Tongue (tissue), 3 donors: ENCODE measurements at places on chromosomes 1 and 21.

DNA sequence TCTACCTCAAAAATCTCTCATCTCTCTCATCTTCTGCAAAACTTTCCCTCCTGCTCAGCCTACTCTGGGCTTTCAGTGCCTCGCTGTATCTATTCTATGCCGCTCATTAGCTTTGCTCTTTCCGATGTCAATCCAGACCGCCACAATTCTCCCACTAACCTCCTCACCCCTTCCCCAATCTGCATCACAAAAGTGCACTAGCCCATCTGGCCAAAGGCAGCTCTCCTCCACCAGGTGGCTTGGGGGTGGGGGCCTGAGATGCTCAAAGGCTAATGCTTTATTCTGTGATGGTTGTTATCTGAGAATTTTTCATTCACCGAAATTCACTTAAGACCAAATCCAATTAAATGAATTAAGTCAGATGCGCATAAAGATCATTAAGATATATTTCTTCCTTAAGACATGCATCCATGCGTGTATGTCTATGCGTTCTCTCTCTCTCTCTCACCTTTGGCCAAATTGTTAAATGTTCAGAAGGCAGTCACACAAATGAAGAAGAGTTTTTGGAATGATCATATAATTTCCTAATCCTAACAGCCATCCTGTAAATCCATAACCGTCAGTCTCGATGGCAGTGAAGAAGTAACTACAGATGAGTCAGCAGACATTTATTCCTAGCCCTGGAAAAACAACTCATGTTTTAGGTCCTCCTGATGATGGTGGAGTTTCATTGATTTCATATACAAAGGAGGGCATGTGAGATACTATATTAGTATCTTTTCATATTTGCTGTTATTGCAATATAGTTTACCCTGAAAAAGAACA, 111.3 kb downstream of the C1orf21 start:
- DNase-seq, result no peak

GRCh38 chr1:211650904-211651303, 24.5 kb downstream of the NEK2 start:
- no peak for DNase-seq

- no peak for DNase-seq
Measured at GRCh38 chr1:230170622-230171021, 103.6 kb downstream of the GALNT2 start.

DNA sequence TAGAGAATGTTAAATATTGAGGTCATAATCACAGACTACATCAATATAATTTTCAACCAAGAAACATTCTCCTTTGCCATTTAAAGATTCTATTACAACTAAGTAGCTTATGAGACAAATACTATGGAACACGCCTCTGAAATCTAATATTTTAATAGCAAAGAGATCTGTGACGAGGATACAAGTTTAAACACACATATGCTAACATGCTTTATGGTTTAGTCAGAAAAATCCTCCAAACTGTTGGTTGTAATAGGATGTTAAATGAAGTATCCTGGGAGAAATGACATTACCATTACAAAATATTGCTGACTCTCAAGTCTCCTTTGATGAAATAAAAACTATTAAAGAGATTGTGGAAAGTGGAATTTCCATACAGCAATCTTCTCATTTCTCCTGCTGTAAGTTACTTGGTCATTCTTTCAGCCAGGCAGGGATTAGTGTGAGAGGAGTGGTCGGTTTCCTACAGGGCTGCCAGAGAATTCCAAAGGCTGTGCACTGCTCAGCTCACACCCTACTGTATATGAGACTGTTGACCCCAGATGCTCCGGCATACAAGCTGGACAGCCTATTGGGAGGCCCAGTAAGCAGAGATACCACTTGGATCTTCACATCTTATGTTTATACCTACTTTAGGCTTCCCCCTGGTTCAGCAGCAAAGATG, 26.6 kb downstream of the SCYL3 start:
- DNase-seq, result peak; percentile 12

- DNase-seq, result no peak
Measured at GRCh38 chr21:23578027-23578426, 2029.3 kb downstream of the MRPL39 start.

GRCh38 chr1:215484171-215484939, 82.7 kb upstream of the KCTD3 start:
- DNase-seq, result no peak

- no peak for DNase-seq
Measured at GRCh38 chr1:25064465-25065240, 134.6 kb upstream of the RUNX3 start.
